Natural killer cell (primary cell): ENCODE measurements at places on chromosomes 16 and 17. TPM values are rescaled to one million over a fixed set of nuclear protein-coding genes. Genes with fewer than 3 reads are reported as not detected.

TPSG1 gene
- total RNA-seq, result not detected

EPN3 gene
- total RNA-seq, result not detected

LPCAT2 gene
- total RNA-seq, result 3.1 TPM

CCDC144A gene
- total RNA-seq, result 2.4 TPM

GFER gene
- total RNA-seq, result 24.6 TPM

CASKIN1 gene
- not detected for total RNA-seq

ZFHX3 gene
- 7.8 TPM for total RNA-seq

ITGB4 gene
- total RNA-seq, result 1.0 TPM

RND2 gene
- total RNA-seq, result 0.12 TPM

BCAR1 gene
- total RNA-seq, result not detected

IGSF6 gene
- 2.6 TPM for total RNA-seq

XAF1 gene
- total RNA-seq, result 97.4 TPM

CLTC gene
- total RNA-seq, result 117 TPM

SLC52A1 gene
- not detected for total RNA-seq

HS3ST3A1 gene
- total RNA-seq, result not detected

CTRB1 gene
- total RNA-seq, result not detected

RDM1 gene
- 1.00 TPM for total RNA-seq

GLIS2 gene
- total RNA-seq, result 0.35 TPM

ARHGDIA gene
- 689 TPM for total RNA-seq

CASKIN2 gene
- 0.49 TPM for total RNA-seq

SLFN11 gene
- total RNA-seq, result 26.8 TPM

TEX19 gene
- not detected for total RNA-seq

TNFRSF13B gene
- total RNA-seq, result 0.70 TPM

CHST6 gene
- total RNA-seq, result not detected

RUNDC3A gene
- 0.48 TPM for total RNA-seq

KRTAP4-3 gene
- not detected for total RNA-seq

PRPSAP1 gene
- total RNA-seq, result 32.9 TPM

BRIP1 gene
- 2.9 TPM for total RNA-seq

PMFBP1 gene
- total RNA-seq, result 1.2 TPM

TLCD3B gene
- total RNA-seq, result 1.7 TPM

SHISA6 gene
- not detected for total RNA-seq

CFAP119 gene
- 5.1 TPM for total RNA-seq

NHLRC4 gene
- 0.75 TPM for total RNA-seq

LGALS9B gene
- total RNA-seq, result 131 TPM

TP53TG3 gene
- total RNA-seq, result not detected

HES7 gene
- 0.77 TPM for total RNA-seq

KRT36 gene
- total RNA-seq, result not detected

CDC42EP4 gene
- 4.4 TPM for total RNA-seq

PSMB10 gene
- total RNA-seq, result 243 TPM

APOH gene
- total RNA-seq, result not detected

GJC1 gene
- total RNA-seq, result not detected

SLC35B1 gene
- total RNA-seq, result 90.2 TPM

ADAP2 gene
- 2.6 TPM for total RNA-seq

TMC8 gene
- 551 TPM for total RNA-seq

INTS2 gene
- 21.0 TPM for total RNA-seq

PRR15L gene
- not detected for total RNA-seq

GPR142 gene
- not detected for total RNA-seq

TEX14 gene
- 0.89 TPM for total RNA-seq

NPIPA5 gene
- total RNA-seq, result 9.5 TPM

MAP2K6 gene
- total RNA-seq, result 11.8 TPM

PRSS36 gene
- 2.1 TPM for total RNA-seq
